ENCODE measurements at places on chromosomes 5 and 9.
A peak's percentile ranks its signal among the peaks of the same experiment; 100 is the strongest.

DNA sequence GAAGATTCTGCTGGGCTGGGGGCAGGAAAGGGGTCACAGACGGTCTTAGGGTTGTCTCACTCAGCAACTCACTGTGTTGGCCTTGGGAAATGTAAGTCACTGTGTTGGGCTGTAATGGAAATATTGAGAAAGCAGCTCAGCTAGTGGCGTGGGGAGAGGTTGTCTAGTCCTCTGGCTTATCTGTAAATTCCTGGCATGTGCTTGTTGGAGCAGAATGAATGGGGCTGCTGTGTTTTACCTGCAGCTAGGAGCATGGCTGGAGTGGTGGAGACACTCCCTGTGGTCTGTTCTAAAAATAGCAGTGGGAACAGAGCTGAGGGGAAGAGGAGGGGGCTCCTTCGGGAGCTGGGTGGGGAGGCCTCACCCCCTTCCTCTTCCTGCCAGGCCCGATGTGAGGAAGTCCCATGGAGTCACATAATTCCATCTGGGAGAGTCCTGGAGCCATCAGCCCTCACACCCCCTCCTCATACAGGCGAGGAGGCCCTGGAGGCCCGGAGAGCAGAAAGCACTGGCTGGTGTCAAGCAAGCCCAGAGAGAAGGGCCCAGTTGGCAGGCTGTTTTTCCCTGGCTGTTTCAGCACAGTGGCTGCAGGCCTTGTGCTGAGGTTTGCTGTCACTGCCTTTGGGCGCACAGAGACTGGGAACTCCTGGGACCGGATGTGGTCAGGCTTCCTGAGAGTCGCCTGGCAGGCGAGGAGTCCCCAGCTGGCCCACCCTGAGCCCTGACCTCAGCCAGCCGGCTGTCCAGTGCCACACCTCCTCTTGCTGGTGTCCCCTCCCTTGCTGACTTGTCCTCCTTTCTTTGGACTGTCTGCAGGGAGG lies 84.9 kb downstream of the RGS3 start:
- DNase-seq = peak; percentile 43

DNA sequence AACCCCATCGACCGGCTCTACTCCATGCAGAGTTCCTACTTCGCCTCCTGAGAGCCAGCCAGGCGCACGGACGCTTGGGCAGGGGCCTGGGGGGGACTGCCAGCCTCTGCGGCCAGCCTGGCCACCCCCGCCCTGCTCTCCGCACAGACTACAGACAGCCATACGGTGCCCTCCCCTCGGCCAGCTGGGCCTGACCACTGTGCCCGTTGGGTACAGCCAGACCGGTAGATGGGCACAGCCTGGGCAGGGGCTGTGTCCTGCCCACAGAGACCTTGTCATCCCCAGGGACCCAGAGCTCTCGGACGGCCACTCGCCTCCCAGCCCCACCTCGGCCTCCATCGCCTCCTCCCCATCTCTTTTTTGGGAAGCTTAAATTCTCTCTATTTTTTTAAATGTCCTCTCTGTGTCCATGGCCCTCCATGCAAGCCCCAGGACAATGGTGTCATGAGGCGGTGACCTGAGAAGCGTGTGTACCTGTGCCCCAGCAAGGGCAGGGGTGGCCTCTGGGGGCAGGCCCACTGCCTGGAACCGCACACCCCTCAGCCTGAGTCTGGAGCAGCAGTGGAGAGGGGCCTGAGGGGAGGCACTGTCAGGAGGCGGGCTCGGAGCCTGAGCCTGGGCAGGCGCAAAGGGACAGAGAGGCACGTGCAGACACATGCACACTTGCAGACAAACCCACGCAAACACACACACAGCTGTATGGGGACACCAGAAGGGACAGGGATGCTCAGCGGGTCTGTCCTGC lies 82.8 kb downstream of the LMX1B start:
- no peak for DNase-seq

DNA sequence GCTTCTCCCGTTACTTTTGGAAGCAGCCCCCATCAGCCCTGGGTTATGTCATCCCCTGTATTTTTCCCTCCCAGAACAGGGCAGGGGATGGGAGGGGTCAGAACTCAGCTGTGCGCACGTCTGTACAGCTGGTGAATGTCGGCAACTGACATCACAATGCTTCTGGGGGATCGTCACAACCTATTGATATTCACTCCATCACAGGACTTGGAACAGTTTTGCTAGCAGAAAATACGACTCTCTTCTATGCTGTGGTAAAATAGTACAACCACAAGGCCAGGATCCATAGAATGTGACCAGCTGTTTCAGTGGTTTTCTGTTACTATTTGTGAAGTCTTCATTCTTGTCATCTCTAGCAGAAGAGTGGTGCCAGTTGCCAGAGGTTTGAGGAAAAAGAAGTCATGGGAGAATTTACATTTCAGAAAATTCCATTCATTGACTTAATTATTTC lies 77.1 kb upstream of the KLF4 start:
- no peak for DNase-seq

GRCh38 chr5:138489683-138490061 lies 24.4 kb downstream of the EGR1 start:
- no peak for DNase-seq

GRCh38 chr9:112809351-112809848 lies 58.8 kb downstream of the SNX30 start:
- DNase-seq = peak; percentile 94

DNA sequence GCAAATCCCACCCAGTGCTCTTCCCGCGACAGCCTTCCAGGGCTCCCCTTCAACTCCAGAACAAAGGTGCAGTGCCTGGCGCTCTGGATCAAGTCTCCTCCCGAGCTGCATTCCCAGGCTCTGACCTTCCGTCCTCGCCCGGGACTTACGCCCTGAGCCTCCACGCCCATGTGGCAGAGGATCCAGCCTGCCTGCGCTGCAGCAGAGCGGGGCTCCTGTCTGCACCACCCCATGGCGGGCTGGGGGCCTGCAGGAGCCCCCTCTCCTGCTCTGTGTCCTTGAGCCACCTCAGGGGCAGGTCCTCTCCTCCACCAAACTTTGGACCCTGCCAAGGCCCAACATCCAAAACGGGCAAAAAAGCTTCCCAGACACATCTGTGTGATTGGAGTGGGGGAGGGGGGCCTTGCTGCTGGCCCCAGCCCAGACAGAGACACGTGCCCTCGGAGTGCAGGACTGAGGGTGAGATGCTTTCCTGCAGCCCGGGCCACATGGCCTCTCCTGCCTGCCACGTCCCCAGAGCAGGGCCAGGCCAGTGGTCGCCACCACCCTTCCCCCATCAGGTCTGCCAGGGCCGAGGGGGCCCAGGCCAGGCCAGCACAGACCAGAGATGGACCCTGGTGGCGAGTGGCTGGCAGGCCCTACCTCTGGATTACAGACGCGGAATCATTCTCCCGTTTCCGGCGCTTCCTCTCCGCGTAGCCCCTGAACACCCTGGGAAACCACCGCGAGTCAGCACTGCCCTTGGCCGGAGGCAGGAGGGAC lies 4.4 kb downstream of the NSMF start:
- no peak for DNase-seq

GRCh38 chr9:89387197-89387849 lies 69.0 kb downstream of the SECISBP2 start:
- DNase-seq = no peak

DNA sequence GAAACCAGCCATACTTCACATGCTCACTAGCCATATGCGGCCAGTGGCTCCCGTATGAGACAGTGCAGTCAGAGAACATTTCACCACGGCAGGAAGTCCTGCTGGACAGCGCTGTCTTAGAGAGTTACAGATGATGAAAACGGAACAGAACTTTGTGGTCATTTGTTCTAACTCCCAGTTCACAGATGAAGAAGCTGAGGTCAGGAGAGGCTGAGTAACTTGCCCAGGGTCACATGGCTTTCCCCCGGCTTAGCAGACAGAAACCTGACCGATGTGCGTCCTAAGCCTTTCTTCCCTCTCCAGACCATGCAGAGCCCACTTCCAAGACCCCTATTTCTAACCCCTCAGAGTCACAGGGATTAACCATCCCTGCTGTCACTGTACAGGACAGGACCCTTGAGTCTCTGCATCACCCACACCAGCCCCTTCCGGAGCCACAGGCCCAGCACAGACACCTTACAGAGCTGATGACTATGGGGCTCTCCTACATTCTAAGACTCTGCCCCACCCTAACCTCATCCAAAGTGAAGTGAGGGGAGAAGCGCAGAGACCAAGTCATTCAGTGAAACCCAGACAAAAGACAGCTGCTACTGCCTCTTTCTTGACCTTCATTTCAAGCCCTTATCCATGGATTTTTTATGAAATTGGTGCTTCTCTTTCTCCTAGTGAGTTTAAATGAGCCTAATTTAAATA lies 86.9 kb downstream of the PTPN3 start:
- DNase-seq = peak; percentile 92

GRCh38 chr9:16970321-16970720 lies 99.9 kb upstream of the BNC2 start:
- DNase-seq = no peak

DNA sequence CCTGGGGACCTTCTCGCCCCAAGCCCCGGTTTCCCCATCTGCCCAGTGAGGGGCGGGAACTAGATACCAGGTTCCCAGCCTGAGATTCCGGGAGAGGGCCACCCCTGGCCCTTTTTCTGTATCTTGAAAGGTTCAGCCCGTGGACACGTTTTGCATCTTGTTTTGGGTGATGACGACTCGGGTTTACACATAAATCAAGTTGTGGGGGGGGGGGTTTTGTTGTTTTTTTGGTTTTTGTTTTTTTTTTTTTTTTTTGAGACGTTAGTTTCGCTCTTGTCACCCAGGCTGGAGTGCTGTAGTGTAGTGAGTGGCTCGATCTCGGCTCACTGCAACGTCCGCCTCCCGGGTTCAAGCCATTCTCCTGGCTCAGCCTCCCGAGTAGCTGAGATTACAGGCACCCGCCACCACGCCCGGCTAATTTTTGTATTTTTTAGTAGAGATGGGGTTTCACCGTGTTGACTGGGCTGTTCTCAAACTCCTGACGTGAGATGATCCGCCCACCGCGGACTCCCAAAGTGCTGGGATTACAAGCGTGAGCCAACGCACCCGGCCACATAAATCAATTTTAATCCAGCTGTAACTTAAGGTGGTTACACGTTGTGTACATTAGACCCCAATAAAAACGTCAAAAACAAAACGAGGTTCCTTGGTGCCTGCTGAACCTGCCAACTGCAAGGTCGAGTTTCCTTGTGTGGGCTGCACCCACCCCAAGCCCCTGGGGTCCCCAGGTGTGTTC lies 1.1 kb upstream of the BRD3 start:
- no peak for DNase-seq

- no peak for DNase-seq
Observed at GRCh38 chr5:90342576-90342975, 67.0 kb downstream of the CETN3 start.

- DNase-seq = no peak
Observed at GRCh38 chr5:113552620-113553019, 39.1 kb downstream of the YTHDC2 start.

DNA sequence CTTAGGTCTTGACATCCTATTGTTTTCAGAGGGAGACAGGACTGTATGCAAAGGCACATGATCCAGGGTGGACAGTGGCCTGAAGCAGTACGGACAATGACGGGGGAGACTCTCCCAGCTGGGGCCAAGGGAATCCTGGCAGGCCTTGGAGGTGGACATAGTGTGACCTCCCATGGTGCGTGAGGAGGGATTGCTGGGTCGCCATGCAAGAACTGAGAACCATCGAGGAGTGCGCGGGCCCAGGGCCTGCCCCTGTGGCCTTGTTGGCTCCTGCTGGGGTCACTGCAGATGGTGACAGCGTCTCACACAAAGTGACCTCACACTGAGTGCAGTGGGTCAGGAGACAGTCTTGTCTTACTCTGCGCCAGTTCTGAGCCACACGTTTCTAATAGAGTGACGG lies 192.4 kb downstream of the GADD45G start:
- no peak for DNase-seq

DNA sequence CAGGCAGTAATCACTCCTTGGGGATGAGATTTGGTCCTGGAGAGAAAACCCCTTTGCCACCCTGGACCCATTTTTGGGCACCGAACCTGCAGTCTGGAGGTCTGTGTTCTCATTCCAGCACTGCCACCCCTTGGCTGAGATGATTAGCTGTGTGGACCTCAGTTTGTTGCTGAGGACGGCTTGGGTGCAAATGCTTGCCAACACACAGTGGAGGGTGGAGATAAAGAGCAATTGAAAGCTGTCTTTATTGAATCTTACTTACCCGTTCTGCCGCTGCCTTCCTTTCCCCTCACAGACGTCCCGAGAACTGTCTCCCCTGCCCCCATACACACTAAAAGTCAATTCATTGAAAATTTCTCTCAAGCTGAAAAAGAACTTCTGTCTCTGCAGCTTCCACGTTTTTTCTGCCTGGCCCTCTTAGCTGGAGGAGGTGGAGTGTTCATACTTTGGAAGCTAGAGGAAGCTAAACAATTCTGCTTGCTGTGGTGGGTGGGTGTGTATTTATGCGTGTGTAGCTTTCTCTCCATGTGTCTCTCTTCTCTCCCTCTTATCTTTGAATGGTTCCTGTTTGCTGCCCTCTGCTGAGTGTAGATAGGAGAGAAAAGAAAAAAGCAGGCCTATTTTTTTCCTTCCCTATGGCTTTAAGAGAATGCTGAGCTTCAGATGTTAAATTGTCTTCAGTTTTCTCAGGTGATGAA lies 6.6 kb downstream of the GALNT10 start:
- DNase-seq = no peak

- no peak for DNase-seq
Observed at GRCh38 chr5:148941810-148942209, 115.4 kb downstream of the ADRB2 start.

- DNase-seq = no peak
Observed at GRCh38 chr5:111820072-111820471, 63.1 kb upstream of the NREP start.

GRCh38 chr5:144093868-144094267 lies 76.6 kb downstream of the YIPF5 start:
- DNase-seq = peak; percentile 5

DNA sequence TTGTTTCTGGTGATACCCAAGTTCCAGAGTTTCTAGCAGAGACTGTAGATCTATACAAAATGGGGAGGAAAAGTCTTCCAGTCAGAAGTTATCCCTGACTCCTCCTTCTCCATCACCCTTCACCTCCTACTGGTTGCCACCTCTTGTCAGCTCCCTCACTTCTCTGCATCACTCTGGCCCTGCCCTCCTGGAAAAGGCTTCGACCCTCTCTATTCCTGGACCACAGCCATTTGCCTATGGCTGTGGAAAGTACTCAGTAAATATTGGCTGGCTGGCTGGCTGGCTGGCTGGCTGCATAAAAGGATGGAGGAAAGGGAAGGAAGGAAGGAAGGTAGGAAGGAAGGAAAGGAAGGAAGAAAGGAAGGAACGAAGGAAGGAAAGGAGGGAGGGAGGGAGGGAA lies 32.7 kb upstream of the ABCA1 start:
- no peak for DNase-seq

DNA sequence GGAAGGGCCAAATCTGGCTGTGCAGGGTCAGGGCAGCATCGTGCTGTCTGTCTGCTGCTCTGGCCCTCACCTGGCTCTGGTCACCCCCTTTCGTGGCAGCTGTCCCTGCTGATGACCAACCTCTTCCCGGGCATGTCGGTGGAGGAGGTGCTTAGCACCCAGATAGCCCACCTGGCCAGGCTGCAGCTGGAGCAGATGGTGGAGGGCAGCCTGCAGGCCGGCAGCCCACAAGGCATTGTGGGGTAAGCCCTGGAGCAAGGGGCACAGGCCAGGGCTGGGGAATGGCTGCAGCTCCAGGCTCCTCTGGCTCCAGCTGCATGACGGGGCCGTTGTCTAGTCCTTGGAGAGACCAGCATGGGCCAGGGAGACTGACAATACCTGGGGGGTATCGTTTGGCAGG lies 8.2 kb downstream of the TOR2A start:
- DNase-seq = no peak

Measured in GM12865 (cell line).